ENCODE measurements at places on chromosomes 11 and 22.

DNA sequence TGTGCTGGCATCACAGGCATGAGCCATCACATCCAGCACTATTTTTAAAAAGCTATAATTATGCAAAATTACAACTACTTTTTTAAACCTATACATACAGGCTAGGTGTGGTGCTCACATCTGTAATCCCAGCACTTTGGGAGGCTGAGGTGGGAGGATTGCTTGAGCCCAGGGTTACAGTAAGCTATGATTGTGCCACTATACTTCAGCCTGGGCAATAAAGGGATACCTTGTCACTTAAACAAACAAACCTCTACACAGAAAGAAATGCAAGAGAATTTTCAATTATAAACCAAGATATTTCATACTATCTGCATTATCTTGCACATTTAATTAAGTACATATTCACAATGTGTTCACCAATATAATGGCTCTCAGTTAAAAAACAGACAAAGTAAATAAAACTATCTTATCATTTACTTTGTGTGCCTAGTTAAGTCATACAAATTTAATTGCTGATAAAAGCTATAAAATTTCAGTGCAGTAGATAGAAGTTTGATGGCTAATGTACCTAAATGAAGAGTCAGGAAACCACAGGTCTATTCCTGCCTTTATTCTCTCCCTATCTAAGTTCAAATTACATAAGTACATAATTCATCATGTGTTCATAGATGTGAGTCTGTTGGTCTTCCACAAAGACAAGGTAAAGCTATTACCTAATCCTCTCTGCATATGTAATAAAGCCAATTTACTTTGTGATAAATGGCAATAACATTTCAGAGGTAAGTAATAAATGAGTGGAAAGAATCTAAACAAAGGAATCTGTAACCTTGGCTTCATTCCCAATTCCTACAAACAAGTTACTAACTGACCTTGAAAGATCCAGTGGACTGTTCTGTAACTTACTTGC, 9.0 kb upstream of the RDX start:
- no peak for DNase-seq

DNA sequence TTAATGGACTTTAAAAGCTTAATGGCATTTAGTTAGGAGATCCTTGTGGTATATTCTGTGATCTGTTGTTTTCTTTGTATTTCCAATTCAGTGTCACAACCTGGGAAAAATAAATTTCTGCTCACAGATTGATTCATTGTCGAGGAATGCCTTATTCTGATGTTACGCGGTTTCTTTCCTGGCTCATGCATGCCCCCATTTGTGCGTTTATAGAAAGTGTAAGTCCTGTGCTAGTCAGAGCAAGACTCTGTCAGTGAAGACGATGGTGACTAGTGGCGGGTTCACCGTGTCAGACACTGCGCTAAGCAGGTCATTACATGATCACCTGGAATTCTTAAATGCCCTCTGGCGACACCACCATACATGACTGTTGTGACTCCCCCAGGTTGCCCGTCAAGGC, 169.4 kb downstream of the TBC1D22A start:
- DNase-seq, result no peak

DNA sequence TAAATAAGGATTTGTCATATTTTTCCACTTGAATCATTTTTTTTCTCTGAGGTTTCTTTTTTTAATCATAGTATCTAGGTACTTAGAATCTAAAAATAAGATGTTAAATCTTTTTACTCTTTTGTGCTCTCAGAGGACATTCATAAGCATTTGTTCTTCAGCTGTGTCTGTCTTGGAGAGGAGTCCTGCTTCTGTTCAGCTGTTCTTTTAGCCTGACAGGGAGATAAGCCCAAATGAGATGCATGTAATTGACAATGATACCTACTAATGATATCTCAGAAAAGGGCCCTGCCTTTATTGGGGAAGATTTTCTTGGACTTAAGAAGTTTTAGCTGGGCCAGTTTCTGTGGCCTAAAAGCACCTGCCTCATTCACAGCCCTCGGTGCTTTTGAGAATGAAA, 156.9 kb downstream of the NCAM1 start:
- no peak for DNase-seq

DNA sequence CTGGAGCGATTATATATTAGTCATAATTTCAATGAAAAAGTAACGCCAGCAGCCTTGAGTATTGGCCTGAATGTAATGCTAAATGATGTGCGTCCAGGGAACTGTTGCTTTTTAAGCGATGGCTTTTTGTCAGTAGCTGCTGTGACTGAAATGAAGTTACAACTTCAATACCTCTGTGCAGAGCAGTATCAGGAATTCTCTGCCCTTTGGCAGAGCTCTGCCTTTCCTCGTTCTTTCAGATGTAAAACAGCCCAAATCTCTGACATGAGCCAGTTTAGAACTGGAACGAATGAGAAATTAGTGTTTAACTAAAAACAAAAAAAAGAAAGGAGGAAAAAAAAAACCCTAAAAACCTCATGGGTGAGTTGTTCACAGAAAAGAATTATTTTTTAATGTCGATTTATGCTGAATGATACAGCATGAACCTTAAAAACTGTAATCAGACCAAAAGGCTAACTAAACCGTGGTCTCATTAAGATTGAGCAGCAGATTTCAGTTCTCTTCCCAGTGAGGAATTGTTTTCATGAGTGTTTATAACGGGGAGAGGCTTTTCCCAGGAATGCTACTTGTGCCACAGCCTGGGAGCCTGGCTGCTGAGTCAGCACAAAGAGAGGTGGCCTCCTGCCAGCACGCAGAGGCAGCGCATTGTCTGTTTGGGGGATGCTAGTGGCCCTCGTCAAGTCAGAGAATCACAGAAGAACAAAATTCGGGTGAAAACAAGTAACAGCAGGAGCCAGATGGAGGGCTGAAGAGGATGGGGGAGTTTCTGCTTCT, 146.2 kb upstream of the RASSF10 start:
- no peak for DNase-seq

GRCh38 chr11:86874304-86875056, 74.1 kb downstream of the PRSS23 start:
- DNase-seq, result no peak

DNA sequence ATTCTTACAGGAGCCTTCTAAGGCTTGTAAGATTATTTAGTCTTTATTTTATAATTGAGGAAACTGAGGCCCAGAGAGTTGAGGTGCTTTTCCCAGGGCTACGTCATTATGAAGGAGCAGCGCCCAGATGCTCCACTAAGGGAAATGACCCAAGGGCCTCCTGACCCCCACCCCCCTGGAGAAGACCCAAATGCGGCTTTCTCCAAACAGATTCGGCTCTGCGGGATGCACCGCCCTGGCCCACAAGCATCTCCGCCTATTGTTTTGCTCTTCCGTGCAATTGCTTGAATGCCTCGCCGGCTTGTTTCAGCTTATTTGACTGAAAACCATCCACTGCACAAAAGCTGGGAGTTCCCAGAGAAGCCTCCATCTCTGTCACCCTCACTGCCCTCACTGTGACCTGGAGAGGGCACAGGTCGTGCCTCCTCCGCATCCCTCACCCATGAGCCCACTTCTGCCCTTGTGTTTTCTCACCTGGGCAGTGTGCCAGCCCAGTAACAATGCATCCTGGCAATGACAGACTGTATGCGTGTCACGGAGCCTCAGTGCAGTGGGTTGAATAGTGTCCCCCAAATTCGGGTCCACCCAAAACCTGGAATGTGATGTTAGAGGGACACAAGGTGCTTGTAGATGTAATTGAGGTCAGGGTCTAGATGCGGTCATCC, 790.2 kb downstream of the TBC1D22A start:
- no peak for DNase-seq

DNA sequence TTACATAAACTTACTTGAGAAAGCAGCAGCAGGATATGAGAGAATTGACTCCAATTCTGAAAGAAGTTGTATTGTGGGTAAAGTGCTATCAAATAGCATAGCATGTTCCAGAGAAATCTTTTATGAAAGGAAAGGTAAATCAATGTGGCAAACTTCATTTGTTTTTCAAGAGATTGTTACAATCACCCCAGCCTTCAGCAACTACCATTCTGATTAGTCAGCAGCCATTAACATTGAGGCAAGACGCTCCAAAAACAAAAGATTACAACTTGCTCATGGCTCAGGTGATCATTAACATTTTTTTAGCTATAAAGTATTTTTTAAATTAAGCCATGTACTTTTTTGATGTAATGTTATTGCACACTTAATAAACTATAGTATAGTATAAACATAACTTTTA, 357.2 kb downstream of the TMEM135 start:
- no peak for DNase-seq

Data from left renal pelvis (tissue), 4 donors.